ENCODE measurements at places on chromosomes 3 and 15. TPM values are rescaled to one million over a fixed set of nuclear protein-coding genes. Genes with fewer than 3 reads are reported as not detected.

HRG gene
- total RNA-seq: not detected

DNAH12 gene
- total RNA-seq: 0.03 TPM

BFSP2 gene
- 1.0 TPM for total RNA-seq

- no peak for DNase-seq
These were observed 273.6 kb downstream of the FOXP1 start for GRCh38 chr3:71309886-71310285.

GRCh38 chr3:192727032-192727847 is at the start of gene FGF12:
Gene FGF12 (minus strand): TSS chr3:192727541.
- DNase-seq: peak; percentile 16

DNA sequence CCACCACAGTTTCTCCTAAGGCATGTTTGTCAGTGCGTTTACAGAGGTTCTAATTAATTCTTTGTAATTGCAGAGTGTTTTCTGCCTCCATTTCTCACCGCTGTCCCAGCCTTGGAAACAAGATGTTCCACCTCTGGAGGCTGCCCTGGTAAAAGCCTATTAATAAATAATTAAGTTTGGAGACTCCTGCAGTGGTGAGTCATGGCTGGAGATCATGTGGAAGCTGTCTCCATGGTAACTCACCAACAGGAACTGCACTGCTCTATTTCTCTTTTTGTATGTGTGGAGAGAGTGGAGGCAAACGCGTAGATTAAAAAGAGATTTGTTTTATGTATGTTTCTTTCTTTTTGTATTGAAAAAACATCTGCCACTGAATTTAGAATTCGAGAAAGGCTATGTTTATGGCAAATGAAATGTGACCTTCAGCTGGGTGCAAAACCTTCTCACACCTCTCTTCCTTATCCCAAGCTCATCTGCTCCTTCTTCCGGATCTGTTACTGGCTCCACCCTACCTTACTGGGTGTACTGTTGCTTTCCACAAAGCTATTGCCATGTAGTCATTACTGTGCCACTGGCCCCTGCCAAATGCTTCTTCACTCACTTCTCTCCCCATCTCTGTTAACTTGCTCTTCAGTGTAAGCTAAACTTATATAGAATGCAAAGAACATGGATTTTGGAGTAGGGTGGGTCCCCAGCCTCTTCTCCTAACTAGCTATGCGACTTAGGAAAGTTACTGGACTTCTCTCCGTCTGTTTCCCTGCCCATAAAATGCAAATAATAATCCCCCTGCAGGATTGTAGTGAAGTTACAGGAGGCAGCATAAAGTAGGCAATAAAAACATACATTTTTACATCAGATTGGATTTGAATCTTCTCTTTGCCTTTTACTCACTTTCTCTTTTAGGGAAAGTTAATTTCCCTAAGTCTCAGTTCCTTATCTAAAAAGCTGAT is 778.5 kb downstream of the NTRK3 start:
- no peak for DNase-seq

DNA sequence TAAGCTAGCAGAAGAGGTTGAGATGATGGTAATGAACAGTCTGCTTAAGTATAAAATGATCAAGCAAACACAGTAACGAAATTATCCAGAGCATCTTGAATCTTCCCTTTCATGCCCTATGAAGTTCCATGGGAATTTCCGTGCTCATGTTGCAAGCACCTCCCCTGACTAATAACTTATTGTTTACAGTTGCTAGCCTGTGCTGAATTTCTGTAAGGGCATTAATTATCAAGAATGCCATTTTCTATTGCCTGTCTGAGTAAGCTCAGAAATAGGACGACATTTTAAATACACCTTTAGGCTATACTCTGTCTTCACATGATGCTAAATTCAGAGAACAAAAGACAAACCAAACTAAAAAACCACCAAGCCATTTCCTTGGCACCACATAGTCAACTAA is 257.5 kb upstream of the LRTM1 start:
- no peak for DNase-seq

DNA sequence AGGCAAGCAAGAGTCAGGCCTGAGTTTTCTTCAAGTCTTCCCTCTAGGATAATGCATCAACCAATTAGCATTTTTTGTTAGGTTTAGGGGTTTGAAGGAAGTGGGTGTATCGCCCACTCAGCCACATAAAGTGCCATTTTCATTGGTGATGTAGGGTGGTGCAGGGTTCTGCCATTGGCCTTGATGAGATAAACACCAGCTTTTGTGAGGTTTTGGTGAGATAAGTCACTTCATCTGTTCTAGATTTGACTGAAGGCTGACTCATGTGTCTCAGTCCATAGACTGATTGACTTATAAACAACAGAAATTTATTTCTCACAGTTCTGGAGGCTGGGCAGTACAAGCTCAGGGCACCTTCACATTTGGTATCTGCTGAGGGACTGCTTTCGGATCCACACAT is 84.5 kb upstream of the C3orf80 start:
- DNase-seq: no peak

DNA sequence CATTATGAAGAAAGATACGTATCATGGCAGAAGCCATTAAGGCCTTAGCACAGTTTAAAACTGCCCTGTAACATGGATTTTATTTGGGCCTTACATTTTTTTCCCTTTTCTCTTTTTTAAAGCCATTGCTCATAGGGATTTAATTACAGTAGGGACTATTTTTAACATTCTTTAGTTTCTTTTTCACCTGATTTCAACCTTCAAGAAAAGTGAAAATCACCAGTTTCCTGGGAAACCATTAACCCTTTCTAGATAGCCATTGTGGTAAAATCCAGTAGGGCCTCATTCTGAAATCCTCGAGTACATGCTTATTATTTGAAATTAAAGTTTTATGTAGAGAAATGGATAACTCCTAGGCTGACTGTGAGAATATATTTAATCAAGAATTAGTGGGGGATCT is 3.1 kb downstream of the SPRED1 start:
- DNase-seq: no peak

- DNase-seq: no peak
These were observed 23.8 kb upstream of the PSMD6 start for GRCh38 chr3:64046996-64047594.

DNA sequence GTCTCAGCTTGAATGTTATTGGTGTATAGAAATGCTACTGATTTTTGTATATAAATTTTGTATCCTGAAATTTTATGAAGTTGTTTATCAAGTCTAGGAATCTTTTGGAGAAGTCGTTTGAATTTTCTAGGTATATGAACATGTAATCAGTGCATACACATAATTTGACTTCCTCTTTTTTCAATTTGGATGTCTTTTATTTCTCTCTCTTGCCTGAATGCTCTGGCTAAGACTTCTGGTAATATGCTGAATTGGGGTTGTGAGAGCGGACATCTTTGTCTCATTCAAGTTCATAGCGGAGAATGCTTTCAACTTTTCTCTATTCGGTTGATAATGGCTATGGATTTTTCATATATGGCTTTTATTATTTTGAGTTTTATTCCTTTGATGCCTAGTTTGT is 100.9 kb upstream of the MCTP2 start:
- no peak for DNase-seq

GRCh38 chr15:97728791-97729190 is 231.7 kb upstream of the ARRDC4 start:
- no peak for DNase-seq

DNA sequence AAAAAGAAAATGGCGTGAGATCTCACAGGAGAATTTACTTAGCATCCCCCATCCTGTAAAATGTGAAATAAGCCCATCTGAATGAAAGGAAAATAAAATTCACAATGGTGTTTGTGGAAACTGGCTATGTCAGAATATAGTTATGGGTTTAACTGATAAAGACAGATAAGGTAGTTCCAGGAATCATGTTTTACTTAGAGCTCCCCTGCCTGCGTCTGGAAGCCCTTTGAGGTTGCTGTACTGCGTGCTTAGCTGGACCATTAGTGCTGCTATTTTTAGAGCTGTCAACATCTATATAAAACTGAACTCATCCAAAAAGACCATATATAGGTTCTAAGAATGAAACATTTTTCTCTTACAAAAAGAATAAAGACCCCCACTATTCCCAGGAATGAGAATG is 130.8 kb downstream of the LSAMP start:
- no peak for DNase-seq

DNA sequence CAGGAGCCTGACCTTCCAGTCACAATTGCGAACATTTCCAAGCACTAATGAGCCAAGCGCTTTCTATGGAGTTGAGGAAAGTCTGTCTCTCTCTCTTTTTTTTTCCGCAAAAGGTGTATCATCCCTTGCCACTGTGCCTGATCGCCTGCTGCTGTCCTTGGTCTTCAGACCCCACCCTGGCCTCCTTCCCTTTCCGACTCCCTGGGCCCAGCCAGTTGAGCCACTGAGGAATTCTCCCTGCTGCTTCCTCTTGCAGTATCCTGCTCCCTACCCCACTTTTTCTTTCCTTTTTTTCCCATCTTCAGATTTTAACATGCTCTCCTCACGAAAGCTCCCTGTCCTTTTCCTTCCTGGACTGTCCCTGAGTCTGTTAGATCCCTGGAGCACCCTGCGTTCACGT is 396.5 kb upstream of the C2CD4B start:
- no peak for DNase-seq

GRCh38 chr15:28876845-28877185 is 9.0 kb upstream of the APBA2 start:
- DNase-seq: no peak

DNA sequence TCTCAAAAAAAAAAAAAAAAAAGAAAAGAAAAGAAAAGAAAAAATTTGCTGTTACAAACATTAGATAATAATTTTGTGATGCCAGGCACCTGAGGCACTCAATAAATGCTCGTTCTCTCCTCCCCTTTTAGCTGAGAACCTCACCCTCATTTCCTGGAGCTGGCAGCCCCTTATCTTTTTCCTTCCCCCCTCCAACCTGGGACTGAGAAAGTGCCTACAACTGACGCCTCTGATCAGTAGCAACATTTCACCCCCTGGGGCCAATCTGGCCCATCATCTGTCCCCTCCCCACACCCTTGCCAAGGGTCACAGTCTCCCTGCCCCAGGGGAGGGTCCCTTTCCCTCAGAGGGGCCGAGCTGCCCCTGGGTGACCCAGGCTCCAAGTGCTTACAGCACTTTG is 12.6 kb upstream of the RNU6-1 start:
- DNase-seq: no peak

GRCh38 chr15:66743204-66743603 is 41.2 kb downstream of the SMAD6 start:
- no peak for DNase-seq

DNA sequence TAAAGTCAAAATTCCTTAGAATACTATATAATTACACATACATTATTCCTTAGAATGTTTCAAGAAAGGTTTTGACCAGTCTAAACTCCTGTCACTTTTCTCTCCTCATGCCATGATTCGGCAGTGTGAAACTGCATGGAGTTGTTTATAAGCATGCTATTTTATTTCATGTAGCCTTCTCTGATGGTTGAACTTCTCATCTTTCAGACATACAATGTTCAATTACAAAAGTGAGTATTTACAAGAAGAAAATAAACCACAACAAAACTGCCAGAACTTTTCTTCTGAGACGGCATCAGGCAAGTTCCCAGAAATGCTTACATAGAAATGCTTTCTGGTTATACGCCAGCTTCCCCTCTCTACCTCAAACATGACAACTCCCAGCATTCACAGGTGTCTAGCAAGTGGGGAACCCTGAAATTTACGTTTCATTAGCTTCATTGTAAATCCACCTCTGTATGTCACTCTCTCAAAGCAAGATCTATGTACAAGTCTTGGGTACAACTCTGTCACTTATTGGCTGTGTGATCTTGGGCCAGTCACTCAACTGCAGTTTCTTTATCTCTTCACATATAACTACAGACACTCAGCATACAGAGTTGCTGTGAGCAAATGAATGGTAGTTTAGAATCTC is 42.7 kb downstream of the HDGFL3 start:
- peak; percentile 35 for DNase-seq

GRCh38 chr15:54638666-54639065 is 558.1 kb downstream of the RSL24D1 start:
- DNase-seq: no peak

DNA sequence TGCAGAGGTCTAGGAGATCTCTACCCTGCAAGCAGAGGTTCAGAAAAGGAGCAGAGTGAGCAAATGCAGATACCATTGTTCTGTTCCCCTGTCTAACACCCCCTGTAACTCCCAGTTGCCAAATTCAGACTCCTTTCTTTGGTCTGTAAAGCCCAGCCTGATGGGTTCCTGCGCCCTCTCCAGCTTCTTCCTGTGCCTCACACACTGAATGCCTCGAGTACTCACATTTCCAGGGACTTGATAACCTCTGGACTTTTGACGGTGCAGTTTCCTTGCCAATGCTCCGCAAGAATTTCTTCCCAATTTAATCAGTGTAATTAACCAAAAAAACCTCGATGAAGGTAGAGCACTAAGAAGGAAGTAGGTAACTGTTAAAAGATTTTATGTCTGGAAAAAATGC is 19.3 kb downstream of the PDE8A start:
- DNase-seq: no peak

DNA sequence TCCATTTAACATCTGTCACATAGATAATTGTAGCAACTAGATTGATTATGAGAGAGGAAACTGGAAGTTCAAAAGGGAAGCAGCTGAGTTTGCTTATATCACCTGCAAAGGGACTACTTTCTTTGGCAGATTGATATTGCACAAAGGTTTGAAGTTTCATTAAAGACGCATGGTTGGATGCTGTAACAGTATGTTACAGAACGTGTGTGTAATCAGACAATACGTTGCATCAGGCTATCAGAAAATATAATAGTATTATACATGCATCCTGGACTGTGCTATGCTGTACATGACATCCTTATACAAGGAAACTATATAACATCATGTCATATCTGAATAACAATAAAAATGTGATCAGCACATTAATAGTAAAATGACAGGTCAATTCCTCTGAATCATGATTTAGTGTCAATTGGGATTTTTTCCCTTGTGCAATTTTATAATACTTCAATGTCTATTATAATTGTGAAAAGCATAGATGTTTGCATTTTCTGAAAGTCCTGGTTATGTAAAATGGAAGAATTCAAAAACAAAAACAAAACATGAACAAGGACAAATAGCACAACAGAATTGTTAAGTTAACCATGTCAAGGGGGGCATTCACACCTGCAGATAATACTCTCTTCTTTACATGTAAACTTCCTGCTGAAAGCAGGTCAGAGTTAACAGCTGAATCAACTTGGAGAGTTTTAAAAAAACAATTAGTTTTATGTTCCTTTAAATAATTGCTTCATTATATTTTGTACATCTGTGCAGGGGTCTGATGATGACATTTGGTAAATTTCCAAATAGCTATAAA is 283.2 kb upstream of the KCNH8 start:
- no peak for DNase-seq

GRCh38 chr3:30518872-30519271 is 87.5 kb upstream of the TGFBR2 start:
- no peak for DNase-seq

- DNase-seq: no peak
These were observed 17.3 kb upstream of the LRIG1 start for GRCh38 chr3:66518126-66518525.

- peak; percentile 63 for DNase-seq
These were observed 643 bp downstream of the ABCC5 start for GRCh38 chr3:184016811-184017671.
